ENCODE measurements at places on chromosomes 1 and 21.

DNA sequence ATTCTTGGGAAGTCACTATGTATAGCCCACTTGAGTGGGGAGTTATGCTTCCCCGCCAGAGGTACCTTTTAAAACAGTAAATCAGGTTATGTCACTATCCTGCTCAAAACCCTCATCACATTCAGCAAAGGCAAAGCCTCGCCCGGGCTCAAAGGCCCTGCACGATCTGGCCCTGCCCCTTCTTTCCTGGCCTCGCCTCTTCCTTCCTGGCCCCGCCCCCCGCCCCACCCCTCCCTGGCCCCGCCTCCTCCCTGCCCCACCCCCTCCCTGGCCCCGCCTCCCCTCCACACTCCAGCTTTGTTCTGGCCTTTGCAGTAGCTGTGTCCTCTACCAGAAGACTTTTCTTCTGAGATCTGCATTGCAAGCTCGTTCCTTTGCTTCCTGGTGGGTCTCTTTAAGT lies 6.6 kb downstream of the LDLRAD2 start:
- no peak for DNase-seq

- no peak for DNase-seq
Observed at GRCh38 chr21:17578162-17578561, 34.5 kb downstream of the BTG3 start.

- DNase-seq = no peak
Observed at GRCh38 chr1:205698921-205699320, 18.6 kb upstream of the SLC45A3 start.

DNA sequence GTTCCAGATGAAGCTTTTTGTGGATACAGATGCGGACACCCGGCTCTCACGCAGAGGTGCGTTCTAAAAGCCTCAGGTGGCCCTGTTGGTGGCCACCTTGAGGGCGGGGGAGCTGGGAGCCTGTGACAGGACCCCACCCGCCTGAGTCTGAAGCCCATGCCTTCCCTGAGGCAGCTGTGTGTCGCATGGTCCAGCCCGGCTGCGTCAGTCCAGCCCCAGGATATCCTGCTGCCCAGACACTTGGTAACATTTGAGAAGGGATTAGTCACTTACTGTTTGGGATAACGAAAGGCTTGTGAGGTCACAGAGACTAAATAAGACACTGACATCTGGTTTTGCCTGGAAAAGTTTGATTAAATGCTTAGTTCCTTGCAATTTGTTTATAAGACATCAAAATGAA lies 68.9 kb downstream of the UCK2 start:
- DNase-seq = no peak

GRCh38 chr1:186819126-186819525 lies 9.6 kb upstream of the PLA2G4A start:
- no peak for DNase-seq

- DNase-seq = no peak
Observed at GRCh38 chr1:89994231-89994804, 592 bp upstream of the ZNF326 start.

DNA sequence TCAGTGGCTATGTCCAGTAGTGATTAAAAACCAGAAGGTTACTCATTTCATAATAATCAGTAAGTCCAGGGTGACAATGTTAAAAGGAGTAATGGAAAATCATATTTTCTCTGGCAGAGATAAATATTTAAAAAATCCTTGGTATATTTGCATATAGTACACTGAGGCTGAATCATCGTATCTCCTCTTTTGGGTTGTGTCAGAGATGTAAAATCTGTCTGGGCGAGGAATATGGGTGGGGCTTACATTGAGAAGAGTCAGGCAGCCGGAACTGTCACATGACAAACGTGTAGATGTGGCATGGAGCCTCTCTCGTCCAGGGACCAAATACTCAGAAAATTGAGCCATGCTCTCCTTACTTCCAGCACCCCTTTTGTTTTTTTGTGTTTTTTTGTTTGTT lies 120.9 kb downstream of the FMN2 start:
- no peak for DNase-seq

- DNase-seq = no peak
Observed at GRCh38 chr1:172766462-172766861, 107.6 kb downstream of the FASLG start.

GRCh38 chr1:51612447-51612961 lies 4.4 kb upstream of the OSBPL9 start:
- DNase-seq = no peak

DNA sequence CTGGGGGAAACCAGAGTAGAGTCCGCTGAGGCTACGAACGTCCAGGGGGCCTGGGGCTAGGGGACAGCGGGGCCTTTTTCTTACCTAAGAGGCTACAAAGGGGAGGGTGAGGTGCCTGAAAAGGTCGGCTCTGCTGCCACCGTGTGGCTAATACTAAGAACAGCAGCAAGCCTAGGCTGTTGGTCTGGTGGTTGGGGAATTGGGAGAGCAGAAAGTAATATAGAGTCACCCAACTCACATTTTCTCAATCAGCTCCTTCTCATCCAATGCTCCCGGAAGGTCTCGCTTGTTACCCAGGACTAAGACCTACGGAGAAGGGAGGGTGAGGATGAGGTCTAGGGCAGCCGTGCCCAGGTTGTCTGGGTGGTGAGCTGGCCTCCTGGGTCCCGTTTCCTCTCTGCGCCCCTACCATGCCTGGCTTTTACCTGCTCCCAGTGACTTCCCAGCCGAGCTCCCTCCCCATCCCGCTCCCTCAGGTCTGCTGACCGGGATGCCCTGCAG lies 9.3 kb downstream of the ARL8A start:
- DNase-seq = no peak

- DNase-seq = no peak
Observed at GRCh38 chr1:51309291-51309690, 21.1 kb downstream of the TTC39A start.

GRCh38 chr1:63908016-63908415 lies 134.2 kb downstream of the ROR1 start:
- DNase-seq = no peak

DNA sequence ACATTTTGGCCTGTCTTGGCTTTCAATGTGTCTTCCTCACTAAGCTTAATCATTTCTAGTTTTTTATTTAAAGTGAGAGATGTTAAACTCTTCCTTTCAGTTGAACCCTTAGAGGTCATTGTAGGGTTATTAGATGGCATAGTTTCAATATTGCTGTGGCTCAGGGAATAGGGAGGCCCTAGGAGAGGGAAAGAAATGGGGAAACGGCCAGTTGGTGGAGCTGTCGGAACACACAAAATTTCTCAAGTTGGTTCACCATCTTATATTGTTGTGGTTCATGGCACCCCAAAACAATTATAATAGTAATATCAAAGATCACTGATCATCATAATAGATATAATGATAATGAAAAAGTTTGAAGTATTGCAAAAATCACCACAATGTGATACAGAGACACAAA lies 31.4 kb upstream of the KAZN start:
- no peak for DNase-seq

GRCh38 chr21:28516991-28517592 lies 475.6 kb downstream of the LTN1 start:
- peak; percentile 30 for DNase-seq

DNA sequence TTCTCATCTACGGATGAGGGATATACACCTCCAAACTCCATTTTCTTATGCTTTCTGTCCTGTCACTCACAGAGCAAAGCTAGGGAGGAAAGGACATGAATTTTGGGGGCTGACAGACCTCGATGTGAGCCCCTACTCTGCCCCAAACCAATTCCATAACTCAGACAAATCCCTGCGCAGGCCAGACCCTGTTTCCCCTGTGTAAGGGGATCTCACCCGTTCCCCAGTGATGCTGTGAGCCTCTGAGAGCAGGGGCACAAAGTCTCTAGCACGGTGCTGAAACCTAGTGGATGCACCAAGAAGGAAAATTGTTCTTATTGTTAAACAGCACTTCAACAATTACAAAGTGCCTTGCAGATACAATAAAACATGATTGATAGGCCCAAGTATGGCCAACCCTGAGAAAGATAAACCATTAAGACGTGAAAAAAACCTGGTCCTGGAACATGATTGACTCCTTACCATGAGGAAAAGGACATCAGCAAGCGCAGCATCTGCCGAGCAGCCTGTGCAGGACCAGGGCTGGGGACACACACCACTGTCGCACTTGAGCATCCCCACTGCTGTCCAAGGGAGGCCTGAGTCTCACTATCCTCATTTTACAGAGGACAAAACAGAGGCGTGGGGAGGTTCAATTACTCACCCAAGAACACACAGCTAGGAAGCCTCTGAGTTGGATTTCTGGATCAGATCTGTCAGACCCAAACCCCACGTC lies 137.8 kb downstream of the GLIS1 start:
- no peak for DNase-seq

GRCh38 chr1:247435030-247435758 lies 19.2 kb downstream of the NLRP3 start:
- DNase-seq = no peak
